ENCODE measurements at places on chromosomes 7 and 10.

- no peak for DNase-seq
Observed at GRCh38 chr7:27430105-27430504, 187.5 kb downstream of the EVX1 start.

DNA sequence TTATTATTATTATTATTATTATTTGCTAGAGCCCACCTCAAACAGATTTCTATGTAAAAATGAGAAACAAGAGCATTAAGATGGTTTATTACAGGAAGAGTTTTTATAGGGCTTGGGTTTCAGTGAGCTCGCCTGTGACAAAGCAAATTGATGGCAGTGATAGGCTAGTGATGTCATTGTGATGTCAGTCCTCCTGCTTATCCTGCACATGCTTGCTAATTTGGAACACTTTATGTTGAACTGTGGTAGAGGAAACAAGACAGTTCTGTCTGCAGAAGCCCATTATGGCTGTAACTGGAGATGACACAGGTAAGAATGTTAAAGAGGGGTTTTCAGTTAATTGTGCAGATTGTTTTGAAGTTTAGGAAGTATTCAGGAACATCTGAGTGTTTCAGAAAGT is 68.3 kb downstream of the CREM start:
- no peak for DNase-seq

- no peak for DNase-seq
Observed at GRCh38 chr10:114881417-114881816, 56.6 kb upstream of the TRUB1 start.

DNA sequence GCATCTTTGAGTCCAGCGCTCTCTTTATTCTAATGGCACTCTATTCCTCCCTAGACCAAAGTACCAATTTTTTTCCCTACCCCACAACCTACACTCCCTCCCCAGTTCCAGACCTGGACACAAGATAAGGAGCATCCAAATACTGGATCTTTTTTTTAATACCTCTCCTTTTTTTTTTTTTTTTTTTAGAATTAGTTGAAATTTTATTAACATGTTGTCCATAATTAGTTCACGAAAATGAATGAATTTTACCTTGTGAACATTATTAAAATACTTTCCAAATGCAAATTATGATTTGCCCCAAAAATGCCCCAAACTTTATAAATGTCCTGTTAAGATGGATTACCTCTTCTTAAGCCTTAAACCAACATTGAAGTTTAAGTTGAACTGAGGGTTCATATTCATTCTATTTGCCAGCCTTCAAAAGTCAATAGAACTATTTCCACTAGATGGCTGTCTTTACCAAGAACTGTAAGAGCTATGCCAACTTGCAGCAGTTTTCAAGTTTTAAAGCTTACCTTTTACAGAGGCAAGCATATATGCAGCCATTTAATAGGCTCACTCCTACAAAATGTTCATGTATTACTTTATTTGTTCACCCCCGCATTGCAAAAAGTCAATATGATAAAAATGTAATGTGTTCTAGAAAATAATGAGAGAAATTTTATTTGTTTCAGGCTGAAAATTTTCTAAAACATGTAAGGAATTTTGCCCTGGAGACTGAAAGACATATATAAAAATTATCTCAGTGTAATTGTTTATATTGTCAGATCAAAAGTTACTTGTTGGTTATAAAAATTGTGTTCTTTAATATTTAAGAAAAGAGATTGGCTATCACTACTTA is 39.7 kb upstream of the TNKS2 start:
- DNase-seq, result peak; percentile 11

DNA sequence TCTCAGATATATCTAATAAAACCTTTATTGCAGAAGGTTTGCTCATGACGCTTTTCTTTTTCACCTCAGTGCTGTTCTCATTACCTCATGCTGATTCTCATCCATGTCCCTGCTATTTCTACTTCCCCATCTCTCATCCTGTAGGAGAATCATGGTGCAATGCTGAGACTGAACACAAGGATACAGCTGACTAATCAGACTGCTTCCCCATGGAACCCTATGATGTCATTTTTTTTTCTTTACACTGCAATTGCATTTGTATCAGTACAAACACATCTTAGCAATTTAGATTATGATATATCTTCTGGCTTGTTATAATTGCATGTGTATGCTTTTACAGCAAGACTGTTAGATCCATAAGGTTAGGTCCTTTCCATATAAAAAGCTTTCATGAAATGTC is 93.7 kb downstream of the SEMA3A start:
- no peak for DNase-seq

GRCh38 chr7:114970308-114970707 is 48.4 kb downstream of the MDFIC start:
- DNase-seq, result no peak

GRCh38 chr10:131677671-131678070 is 223.1 kb upstream of the PPP2R2D start:
- DNase-seq, result no peak

DNA sequence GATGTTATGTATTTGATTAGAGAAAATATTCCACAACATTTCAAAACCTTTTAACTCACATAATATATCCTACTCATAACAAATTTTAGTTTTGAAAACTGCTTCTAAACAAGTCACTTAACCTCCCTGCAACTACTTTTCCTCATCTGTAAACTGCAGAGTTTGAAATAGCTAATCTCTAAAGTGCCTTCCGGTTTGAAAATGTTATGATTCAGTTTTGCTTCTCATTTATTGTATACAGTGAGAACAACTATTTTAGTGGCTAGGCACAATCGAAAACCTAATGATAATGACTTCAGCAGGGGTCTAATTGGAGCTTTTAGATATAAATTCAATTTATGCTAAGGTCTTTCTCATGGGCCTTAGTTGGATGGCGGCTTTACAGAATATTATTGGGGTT is 30.7 kb upstream of the TEX47 start:
- DNase-seq, result no peak

DNA sequence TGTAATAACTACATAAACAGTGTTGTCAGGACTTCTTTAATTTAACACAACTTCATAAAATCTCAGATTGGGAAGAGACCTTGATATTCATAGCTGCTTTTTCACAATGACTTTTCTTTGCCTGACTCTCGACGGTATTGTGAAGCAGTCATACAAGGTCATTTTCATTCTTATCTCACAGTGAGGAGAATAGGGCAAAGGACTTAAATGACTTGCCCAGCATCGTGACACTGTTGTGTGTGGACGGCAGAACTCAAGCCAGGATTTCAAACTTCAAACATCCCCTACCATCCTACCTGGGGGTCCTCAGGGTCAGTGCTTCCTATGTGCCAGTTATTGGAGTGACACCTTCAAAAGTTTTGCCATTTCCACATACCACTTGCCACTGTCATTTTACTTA is 138.5 kb upstream of the GDF10 start:
- no peak for DNase-seq

- DNase-seq, result no peak
Observed at GRCh38 chr10:69323622-69324021, 45.3 kb downstream of the HK1 start.

GRCh38 chr10:91194497-91195179 is 25.8 kb upstream of the PCGF5 start:
- no peak for DNase-seq

- DNase-seq, result no peak
Observed at GRCh38 chr7:3995187-3995586, 686.9 kb upstream of the FOXK1 start.

DNA sequence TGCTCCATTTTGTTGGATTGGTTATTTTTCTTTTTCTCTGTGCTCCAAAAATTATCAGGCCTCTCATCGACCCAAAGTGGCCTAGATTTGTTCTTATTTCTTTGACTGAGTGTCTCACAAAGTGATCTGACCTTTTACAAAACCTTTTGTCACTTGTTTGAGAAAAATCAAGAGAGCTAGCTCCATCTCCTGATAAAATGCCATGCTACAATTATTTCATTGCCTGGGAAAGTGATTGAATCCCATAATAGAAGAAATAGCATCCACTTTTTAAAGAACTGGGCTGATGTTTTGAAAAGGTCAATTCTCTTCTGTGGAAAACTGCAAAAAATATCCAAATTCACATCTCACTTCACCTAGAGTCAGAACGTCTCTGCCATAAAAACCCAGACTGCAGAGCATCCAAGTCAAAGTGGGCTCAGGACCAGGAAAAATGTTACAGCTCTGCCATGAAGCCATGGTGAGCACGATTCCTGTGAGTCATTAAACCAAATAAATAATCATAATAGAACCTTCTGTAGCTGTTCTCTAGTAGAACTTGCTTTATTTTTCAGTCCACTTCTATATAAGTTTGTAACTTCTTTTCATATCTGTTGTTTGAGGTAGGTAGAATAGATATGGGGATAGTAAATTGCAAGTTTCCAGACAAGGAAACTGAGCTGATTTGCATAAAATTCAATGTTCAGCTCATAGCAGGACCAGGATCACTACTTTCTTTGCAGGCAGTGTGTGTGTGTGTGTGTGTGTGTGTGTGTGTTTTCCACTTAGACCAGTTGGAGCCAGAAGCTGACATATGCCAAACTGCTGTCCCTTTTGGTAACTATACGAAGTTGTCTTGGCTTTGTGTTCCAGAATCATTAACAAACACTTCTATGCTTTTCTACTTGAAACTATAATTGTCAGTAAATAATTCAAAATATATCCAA is 632.5 kb upstream of the ANKRD30A start:
- no peak for DNase-seq

DNA sequence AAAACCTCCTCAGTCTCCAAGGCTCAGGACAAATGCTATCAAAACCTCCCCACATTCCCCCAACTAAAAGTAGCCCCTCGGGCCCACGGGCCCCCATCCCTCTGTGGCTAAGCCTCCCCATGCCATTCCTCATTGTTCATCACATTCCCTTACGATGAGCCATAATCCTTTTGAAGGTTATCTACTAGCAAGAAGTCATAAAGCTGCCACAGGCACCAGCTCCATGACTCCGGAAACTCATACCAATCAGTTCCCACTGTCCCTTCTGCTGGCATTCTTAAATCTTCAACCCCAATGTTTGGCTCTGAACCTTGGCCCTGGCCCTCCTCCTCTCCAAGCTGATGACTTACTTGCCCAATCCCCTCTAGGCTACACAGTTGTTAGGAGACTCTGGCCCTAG is 19.4 kb upstream of the TM9SF3 start:
- DNase-seq, result no peak

DNA sequence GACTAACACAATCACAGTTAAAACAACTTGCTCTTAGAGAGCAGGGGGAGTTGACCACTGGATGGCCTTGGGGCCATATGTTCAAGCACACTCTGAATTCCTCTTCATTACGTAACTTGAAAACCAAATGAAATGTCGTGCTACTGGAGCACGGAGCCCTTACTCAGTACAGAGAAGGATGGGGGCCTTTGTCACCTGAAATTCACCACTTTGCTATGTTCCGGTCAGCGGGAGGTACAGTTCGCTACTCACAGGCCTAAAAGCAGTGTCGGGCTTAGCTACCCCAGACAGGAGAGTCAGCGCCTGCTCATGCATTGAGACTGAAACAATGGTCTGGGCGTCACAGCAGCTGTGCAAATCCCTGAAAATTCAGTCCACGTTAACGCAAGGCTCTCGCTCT is 39.6 kb downstream of the GLI3 start:
- no peak for DNase-seq

GRCh38 chr10:2985729-2986232 is 81.6 kb upstream of the PFKP start:
- no peak for DNase-seq

DNA sequence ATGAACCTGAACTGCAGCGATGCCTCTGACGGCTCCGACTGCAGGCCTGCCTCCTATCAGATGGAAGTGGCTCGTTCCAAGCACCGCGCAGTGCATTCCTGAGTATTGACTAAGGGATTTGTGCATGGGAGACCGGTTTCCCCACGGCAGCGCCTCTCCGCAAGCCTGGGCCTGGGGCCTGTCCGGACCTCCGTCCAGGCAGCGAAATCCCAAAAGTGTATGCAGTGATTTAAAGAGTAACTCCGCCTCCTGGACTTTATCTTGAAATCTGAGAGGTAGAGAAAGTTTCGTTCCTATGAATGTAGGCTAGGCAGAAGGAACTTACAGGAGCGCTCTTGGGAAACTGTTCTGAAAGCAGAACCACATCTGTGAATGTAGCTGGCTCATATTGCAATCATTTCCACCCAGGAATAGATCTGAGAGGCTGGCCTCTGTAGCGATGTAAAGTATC is 106.2 kb upstream of the CELF2 start:
- no peak for DNase-seq

DNA sequence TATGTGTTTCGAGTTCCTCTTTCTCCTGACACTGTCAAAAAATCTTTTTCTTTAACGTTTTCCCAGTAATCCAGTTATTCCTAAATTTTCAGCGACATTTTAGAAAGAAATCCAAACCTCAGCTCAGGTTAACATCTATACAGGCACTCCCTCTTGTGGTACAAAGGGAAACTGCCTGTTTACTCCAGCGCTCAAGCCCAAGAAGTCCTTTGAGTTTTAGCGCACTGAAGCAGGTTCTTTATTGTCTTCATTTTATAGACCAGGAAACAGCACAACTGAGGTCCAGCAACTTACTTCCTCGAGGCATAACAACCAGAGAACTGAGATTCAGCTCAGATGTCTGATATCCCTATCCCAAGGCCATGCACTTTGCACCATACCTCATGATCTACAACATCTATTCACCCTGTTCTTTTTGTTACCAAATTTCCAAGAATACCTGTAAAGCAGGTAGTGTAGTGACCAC is 287.2 kb upstream of the MKLN1 start:
- DNase-seq, result no peak

- no peak for DNase-seq
Observed at GRCh38 chr7:24540956-24541355, 32.3 kb upstream of the PALS2 start.

GRCh38 chr10:28425422-28425821 is 107.5 kb upstream of the WAC start:
- DNase-seq, result no peak

DNA sequence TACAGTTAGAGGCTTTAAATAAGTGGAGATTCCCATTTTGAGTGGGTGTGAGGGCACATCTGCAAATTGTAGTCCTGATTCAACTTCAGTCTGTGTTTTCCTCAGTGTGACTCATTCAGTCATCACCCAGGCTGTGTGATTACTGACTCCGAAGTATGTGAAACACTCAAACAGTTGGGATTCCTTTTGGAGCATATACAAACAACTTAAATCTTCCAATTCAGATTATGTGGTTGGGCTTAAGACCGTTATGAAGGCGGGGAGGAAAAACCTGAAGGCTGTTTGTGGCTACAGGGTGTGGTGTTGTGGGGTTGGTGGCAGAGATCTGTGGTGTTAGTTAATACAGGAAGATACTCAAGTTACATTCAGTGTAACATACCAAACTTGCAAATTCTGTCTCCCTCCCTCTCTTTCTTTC is 259.7 kb upstream of the FERD3L start:
- DNase-seq, result no peak

- no peak for DNase-seq
Observed at GRCh38 chr10:123926401-123927264, 35.0 kb upstream of the CPXM2 start.

DNA sequence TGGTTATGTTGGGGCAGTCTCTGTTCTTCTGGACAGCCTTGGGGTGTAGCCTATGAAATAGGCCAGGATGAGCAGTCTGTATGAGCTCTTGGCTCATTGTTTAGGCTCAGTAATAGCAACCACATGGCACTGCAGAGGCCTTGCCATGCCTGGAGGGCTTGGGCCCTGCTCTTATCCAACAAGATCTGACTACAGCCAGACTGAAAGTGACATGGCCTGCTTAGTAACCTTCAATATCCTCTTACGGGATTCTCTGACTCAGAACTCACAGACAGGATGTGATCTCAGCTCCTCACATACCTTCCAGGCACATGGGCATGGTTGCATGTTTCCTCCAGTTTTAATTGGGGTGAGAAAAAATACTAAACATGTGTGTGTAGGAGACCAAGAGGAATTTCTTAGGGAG is 289.3 kb downstream of the PTEN start:
- DNase-seq, result no peak

- DNase-seq, result peak; percentile 44
Observed at GRCh38 chr7:129825209-129825970, 127.4 kb downstream of the UBE2H start.
